ENCODE measurements at places on chromosomes 7 and 10.

- no peak for DNase-seq
Measured at GRCh38 chr10:85667638-85668233, 698.9 kb downstream of the GRID1 start.

GRCh38 chr10:50627896-50628295 lies 4.1 kb upstream of the SGMS1 start:
- DNase-seq = no peak

GRCh38 chr10:13348216-13349017 lies at the start of gene SEPHS1:
Gene SEPHS1 (minus strand): TSS chr10:13348293. CDS start chr10:13344950, 3,343 bp downstream.
- peak; percentile 87 for DNase-seq

GRCh38 chr10:42888504-42889095 lies 106.0 kb downstream of the BMS1 start:
- DNase-seq = no peak

All from stimulated activated naive CD8-positive, alpha-beta T cell treated with anti-CD3 and anti-CD28 coated beads, Interleukin-15, Interleukin-2, amounts not matched to agents 100 U/mL and 50 U/mL, for 24 hours (primary cell).